ENCODE measurements at places on chromosomes 11 and 22.

- DNase-seq = no peak
Observed at GRCh38 chr11:117428186-117428855, 100.7 kb downstream of the CEP164 start.

- DNase-seq = peak; percentile 9
Observed at GRCh38 chr11:63802637-63803414, 10.4 kb upstream of the SPINDOC start.

GRCh38 chr11:115924744-115925567 is 420.7 kb upstream of the CADM1 start:
- DNase-seq = no peak

DNA sequence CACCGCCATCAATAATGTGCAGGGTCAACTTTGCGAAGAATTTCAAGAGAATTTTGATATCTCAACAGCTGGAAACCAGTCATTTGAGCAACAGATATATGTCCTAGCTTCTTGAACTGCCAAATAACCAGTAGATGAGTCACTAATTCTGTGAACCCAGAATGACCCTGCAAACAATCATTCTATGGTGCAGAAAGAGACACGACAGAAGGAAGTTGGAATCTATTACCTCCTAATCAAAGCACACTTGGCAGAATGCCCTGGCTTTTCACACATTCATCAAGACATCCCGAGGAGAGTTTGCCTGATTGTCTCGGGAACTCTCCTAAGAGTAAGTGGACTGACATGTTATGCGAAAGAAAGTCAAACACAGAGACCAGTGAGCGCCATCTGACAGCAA is 621.1 kb downstream of the OPCML start:
- DNase-seq = peak; percentile 70

- DNase-seq = no peak
Observed at GRCh38 chr11:111472228-111472627, 40.0 kb downstream of the BTG4 start.

DNA sequence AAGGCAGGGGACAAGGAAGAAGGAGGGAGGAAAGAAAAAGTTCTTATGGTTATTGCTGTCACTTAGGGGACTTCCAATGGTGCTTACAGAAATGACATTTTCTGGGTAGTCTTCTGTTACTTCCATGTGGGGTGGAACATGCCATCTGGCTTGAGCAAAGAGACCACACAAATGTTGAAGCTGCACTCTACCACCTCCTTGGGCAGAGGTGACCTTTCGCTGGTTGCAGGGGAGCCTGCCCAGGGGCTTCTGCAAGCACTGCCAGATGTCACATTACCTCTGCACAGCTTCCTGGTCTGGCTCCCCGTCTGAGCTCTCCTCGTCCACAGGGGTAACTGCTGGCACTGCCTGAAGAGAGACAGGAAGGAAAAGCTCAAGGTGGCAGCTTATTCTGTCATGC is 32.6 kb upstream of the APOA1 start:
- DNase-seq = no peak

- DNase-seq = no peak
Observed at GRCh38 chr11:66080055-66080817, 10.2 kb downstream of the PACS1 start.

GRCh38 chr22:21683401-21683811 is 17.6 kb downstream of the PPIL2 start:
- DNase-seq = no peak

DNA sequence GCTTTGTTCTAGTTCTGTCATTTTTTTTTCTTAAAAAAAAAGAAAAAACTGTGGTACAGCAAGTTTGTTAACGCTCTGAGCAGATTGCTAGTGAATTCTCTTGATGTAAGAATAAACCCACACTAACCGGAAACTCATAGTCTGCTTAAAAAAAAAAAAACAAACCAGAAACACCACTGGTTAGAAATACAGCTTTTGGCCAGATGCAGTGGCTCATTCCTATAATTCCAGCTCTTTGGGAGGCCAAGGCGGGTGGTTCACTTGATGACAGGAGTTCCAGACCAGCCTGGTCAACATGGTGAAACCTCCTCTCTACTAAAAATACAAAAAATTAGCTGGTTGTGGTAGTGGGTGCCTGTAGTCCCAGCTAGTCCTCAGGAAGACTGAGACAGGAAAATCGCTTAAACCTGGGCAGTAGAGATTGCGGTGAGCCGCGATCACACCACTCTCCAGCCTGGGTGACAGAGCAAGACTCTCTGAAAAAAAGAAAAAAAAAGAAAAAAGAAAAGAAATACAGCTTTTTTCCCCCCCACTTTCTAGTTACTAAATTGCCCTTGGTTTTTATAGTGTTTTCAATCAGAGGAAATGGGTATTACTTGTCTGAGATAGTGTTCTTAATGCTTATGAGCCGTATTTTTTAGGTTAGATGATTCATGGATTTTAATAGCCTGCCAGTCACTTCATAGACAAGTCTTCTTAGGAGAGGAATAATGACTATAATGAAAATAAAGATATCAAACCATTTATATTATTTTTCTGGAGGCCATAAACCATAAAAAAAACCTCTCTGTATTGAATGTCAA is 222.8 kb downstream of the DDX10 start:
- no peak for DNase-seq

DNA sequence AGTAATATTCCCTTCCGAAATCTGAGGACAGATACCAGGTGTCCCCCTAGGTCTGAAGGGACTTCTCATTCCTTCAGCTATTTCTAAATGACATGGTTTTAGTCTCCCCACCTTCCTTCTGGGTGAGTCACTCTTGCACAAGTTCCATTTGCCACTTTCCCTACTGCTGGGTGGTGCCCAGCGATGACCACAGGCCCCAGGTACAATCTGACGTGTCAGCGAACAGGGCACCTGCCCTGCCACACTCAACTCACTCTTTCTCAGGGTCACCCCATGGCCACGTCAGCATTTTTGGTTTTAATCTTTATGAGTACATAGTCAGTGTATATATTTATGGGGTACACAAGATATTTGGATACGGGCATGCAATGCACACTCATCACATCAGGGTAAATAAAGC is 17.2 kb downstream of the POU2AF1 start:
- DNase-seq = no peak

DNA sequence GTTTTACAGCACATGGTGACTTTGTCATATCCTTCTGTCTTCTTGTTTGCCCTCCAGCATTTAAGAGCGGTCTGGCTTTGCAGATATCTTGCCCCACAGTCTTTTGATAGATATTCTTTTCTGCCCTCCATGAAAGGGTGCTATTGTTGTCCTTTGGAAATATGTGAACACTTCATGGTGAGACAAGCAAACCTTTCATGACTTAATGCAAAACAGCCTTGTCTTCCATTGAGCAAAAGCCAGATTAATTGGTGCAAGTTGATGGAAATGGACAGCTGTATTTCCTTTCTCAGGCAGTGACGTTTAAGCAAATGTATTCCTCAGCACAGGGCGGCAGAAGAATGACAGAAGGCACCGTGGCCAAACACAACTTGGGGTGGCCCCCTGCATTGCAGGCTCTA is 4.4 kb downstream of the DCPS start:
- DNase-seq = no peak

DNA sequence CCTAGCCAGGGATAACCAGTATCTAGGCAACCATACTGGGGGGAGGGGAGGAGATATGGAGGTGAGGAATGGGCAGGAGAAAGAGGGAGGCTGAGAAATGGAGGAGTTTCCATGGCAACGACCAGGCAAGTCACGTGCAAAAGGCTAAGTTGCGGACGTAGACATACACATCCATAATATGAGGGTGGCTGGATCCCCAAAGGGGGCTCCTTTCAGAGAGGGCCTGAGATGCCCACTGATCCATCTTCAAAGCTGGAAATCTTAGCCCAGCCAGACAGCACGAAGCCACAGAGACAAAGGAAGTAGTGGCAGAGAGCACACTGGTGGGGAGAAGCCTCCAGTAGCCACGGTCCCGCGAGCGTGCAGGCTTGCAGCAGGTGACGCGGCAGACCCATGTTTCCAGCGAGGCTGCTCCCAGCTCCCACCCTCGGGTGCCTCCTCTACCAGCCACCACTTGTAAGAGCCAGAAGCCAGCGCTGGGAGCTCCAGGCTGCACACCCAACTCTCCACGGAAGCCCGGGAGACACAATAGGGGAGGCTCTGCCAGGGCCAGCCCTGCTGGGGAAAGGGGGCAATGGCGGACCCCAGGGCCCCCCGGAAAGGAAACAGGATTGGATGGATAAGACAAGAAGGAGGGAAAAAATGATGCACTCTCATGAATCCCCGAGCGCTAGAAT is 938 bp downstream of the FXYD6 start:
- no peak for DNase-seq

GRCh38 chr22:31160328-31160978 is 471 bp downstream of the RNF185 start:
- no peak for DNase-seq

- DNase-seq = no peak
Observed at GRCh38 chr22:43273902-43274484, 69.2 kb downstream of the SCUBE1 start.

DNA sequence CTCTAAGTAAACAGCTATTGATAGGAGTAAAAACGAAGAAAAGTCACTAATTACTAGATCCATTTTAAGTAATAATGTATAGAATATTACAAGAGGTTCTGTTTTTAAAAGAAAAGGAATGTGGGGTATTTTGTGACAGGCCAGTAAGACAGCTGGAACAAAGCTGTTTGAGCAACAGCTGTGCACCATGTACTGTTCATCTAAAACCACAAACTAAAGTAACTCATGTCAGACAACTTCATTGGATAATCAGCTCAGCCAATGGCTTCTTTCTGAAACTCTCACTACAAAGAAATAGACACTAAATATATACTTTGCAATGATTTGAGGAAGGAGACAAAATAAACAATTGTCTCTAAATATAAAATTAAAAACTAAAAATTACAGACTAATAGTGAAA is 16.1 kb downstream of the RRAS2 start:
- DNase-seq = peak; percentile 63

- DNase-seq = no peak
Observed at GRCh38 chr11:134543241-134543640, 131.2 kb upstream of the B3GAT1 start.

- no peak for DNase-seq
Observed at GRCh38 chr11:131311776-131312514, 58.5 kb upstream of the NTM start.

DNA sequence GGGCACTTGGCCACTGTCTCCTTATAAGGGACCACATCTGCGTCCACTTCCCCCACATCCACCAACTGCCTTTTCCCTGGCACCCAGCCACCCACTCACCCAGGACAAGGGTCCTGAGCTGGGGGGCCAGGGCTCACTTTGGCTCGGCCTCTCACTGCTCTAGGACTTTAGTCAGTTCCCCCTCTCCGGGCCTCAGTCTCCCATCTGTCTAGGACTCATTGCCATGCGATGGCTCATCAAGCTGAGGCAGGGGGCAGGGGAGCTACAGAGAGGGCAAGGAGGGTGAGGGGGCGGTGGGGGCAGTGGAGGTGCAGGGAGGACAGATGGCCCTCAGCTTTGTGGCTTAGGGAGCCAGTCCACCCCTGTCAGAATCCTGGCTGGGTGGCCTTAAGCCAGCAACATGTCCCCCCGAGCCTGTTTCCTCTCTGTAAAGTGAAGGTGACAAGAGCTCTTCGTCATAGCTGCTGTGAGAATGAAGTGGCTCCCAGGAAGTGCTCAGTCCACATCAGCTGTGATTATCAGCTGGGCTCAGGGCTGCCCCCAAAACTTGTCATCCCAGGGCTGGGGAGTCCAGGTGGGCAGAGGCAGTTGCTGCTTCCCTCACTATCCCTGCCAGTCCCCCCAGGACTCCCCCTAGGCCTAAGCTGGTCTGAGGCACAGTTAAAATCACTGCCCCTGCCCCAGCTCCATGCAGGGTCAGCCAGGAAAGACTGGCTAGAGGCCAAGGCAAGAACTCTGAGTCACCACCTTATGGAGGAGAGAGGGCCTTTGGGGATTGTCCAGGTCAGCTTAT is 14.9 kb downstream of the RAC2 start:
- DNase-seq = peak; percentile 24

- DNase-seq = no peak
Observed at GRCh38 chr11:70799386-70799785, 401.1 kb downstream of the CTTN start.

- no peak for DNase-seq
Observed at GRCh38 chr11:111301004-111301841, 2.9 kb downstream of the POU2AF3 start.

DNA sequence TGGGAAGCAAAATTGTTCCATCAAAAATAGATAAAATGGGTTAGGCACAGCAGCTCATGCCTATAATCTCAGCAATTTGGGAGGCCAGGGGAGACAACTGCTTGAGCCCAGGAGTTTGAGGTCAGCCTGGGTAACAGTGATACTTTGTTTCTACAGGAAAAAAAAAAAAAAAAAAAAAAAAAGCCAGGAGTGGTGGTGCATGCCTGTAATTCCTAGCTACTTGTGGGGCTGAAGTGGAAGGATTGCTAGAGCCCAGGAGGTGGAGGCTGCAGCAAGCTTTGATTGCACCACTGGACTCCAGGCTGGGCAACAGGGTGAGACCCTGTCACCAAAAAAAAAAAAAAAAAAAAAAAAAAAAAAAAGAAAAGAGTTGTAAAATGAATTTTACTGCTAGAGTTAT is 49.6 kb downstream of the KIF18A start:
- DNase-seq = no peak

DNA sequence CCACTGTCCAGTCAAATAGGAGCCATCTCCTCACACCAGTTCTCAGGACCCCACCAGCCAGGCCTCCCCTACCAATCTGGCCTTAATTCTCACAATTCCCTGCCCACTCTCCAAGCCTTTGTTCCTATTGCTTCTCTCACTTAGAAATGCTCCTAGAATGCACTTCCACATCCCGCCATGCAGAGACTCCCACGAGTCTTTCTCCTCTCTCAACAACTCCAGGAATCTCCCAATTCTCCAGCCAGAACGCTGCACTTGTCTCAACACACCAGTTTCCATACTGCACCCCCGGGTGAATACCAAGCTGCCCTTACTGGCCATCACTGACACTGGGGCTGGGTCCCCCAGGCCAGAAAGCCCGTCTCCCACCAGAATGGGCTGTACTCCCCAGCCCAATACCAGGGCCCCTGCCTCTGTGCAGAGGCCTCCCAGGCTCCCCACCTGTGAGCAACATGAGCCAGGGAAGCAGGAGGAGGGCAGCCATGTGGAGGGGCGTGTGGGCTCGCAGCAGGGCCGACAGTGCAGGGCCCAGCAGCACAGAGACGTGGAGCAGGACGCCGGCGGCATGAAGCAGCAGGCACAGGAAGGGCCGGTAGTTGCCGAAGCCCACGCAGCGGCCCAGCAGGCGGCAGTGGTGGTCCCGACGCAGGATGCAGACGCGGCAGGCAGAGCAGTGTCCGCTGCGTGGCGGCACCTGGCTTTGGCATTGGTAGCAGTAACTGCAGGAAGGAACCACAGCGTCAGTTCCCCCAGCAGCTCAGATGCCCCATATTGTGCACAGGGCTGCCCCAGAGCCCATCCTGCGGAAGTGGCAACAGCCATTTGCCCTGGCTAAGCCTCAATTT is 2.4 kb downstream of the ZDHHC24 start:
- no peak for DNase-seq

All from non-pigmented ciliary epithelial cell (primary cell).